ENCODE measurements at places on chromosomes 7 and 10.

DNA sequence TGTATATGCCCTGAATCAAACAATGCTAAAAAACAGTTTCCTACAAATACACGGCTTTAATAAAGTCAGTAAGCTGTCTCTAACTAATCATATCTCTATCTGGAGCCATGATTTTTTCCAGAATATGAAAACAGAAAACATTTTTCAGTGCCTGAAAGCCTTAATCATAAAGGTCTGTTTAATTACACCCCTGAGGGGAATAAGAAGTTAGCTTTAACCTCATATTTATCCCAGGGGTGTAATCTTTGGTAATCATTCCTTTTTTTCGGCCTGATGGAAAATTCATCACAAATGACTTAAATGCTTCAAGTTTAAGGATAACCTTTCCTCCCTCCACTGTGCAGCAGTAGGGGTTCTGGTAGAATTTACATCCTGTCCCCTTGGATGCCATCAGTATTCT, 124.2 kb downstream of the ATE1 start:
- DNase-seq: no peak

- DNase-seq: no peak
These were observed 1.2 kb upstream of the CHAT start for GRCh38 chr10:49612513-49613164.

- DNase-seq: no peak
These were observed 100.3 kb downstream of the DOCK4 start for GRCh38 chr7:112105584-112106530.

DNA sequence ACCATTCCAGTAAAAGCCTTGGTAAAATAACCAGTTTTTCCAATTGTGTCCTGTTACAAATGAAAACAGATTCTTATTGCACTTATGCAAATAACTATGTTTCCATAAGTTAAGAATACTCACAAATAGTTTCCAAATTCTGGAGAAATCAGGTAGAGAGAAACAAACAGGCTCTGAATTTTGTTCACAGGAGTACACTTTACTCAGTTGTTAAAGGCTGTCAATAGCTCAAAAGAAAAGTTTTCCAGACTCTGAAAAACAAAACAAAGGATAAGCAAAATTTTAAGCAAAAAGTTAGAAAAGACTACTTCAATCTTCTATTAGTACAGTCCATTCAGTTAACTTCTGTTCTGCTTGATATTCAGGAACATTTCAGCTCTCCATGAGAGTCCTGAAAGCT, 32.8 kb upstream of the ZNF365 start:
- DNase-seq: no peak

DNA sequence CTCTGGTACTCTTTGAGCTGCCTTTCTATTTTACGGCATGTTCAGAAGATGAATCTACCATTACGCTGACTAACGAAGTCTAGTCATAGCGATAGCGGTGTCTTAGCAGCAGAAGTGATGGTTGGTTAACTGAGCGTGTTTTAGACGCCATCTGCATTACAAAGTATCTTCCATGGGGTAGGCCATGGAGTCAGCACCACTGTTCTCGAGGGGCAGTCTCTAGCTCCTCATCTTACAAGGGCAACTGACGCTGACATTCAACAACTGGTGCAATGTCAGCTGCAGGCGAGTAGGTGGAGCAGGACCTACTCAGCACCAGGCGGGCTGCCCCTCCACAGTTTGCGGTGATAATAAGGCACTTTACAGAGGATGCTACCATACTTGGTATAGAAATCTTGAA, 88.7 kb downstream of the ADARB2 start:
- no peak for DNase-seq

- no peak for DNase-seq
These were observed at the start of gene TMEM176A for GRCh38 chr7:150800581-150801241. Gene TMEM176A, plus strand, starts transcription at chr7:150800769. Its CDS starts 782 bp downstream, at chr7:150801551.

- DNase-seq: no peak
These were observed 91.7 kb downstream of the DNAJB6 start for GRCh38 chr7:157428554-157428945.

DNA sequence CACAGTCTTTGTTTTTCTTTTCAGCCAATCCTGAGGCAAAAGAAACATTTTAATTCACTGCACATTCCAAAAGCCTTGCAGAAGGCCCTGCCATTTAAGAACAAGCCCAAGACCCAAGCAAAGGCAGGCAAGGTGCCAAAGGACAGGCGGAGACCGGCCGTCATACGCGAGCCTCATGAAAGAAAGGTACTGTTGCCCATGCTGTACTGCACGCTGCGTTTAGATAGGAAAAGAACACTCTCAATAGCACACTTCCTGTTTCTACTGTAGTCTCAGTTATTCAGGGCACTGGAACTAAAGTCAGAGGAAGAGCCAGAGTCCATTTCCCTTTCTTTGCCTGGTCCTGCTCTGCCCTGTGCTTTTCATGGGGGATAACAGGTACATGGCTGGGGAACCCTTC, 47.6 kb downstream of the BMS1 start:
- no peak for DNase-seq

GRCh38 chr7:64946772-64947171, 43.7 kb downstream of the ZNF273 start:
- DNase-seq: no peak

DNA sequence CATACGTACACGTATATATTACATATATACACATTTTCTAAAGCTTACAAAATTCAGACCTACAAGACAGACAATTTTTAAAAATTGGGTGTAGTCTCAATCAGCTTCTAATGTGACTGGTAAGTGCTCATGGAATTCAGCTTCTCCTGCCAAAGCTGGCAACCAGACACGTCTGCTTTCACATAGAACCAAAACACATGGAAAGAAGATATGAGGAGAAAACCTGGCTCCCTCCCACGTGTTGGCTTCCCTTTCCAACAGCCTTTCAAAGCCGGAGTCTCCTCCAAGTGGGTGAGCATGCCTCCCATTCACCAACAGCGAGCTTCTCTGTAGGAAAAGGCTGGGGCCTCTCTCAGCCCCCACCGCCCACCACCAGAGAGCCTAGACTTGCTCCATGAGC, 33.4 kb downstream of the CDCA7L start:
- DNase-seq: no peak

DNA sequence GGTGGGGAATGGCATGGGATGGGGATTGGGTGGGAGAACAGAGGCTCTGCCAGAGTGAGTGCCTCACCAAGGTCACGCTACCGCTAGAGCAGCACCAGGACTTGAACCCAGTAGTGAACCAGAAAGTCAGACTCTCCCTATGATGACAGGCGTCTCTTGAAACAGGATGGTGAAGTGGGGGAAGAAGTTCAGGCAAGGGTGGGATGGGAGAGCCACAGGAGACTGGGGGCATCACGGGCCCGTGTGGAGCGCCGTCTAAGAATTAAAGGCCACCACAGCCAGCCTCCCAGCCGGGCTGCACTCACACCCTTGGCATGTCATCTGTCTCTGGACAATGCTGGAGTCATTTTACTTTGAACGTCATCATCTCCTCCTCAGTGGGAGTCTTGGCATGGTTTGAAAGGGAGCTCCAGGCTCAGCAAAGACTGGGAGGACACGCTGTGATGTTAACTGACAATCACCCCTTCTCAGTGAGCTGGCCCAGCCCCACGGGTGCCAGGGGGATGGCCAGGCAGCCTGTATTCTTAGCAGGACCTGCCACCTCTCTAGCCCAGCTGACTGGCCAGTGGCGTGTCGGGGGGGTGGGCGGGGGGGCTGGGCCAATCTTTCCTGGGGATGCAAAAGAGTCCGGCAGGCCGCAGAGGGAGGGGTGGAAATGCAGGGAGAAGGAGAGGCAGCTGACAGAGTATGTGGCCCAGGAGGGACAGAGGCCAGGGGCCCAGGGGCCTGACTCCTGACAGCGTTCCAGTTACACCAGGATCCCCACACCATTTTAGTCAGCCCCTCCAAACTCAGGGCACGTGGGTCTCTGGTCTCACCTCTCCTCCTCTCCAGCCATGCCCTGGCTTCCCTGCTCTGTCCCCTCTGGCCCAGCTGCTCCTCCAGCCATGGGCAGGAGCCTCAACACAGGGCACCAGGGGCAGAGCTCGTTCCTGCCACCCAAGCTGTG, 96.2 kb downstream of the VOPP1 start:
- peak; percentile 52 for DNase-seq

DNA sequence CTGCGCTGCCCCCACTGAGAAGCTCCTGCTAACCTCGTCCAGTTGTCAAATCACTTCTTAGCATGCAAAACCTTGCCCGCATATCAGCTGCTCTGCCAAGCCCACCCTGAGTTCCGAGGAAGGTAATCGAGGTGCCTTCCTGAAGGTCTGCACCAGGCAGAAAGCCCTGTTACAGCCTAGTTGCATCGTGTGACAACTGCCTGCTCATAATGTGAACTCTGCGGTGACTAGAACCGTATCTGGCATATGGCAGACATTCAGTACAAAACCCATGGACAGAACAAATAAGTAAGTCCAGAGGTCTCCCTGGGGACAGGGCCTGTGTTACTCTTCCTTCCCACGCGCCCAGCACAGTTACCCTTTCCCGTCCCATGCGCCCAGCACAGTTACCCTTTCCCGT, 394.3 kb downstream of the DNAJB6 start:
- no peak for DNase-seq

DNA sequence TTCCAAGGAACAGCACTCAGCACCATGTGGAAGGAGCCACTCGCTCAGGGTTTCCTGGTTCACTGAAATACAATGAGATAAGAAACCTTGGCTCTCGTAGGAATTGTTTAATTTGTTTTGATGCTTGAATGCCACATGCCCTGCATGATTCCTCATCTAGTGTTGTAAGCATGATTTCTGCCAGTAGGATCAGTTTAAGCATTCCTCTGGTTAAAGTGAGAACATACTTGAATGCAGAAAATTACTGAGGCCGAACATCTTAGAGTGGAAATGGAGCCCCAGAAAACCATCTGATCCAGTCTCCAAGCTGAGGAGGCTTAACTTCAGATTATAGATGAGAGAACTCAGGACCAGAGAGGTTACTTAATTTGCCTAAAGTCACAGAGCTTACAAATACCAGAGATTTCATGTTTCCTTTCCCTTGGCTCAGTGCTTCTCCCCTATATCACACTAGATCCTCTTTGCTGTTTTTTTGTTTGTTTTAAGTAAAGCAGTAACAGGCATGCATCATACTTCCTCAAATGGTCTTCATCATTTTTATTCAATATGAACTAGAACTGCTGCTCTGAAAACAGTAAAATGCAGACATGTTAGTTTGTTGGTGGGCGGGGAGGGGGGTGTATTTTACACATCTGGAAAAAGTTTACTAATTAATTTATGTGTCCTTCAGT, 125.1 kb downstream of the ADAM12 start:
- DNase-seq: no peak

DNA sequence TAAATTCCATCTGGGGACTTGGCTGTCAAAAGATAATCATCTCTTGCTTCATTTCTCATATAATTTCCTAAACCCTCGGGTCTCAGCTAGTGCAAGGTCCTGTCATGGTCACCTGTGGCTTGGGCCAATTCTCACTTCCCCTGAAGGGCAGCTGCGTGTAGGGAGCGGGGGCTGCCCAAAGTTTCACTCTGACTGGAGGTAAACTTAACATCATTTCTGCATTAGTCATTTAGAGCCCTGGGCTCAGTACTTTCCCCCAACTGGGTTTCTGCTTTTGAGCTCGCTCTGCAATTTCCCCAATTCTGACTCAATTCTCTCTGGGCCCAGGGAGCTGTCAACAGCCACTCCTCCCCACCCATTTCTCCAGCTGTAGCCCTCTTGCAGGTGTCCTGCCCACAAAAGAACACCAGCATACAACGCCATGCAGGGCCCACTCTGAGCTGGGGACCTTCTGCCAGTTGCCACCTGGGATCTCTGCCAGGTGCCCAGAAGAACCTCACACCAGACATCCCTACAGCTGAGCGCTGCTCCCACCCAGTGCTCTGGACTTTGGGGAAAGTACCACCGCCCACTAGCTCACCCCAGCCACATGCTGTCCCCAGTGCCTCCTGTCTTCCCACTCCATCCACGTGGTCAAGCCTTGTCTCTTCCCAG, 37.9 kb downstream of the VOPP1 start:
- no peak for DNase-seq
